ENCODE measurements at places on chromosomes 12 and 14. TPM values are rescaled to one million over a fixed set of nuclear protein-coding genes. Genes with fewer than 3 reads are reported as not detected.

The ACVR1B gene
- total RNA-seq, result 15.0 TPM

The KRT5 gene
- 2.0 TPM for total RNA-seq

The OR4K1 gene
- not detected for total RNA-seq

GRCh38 chr14:39430762-39431415 lies 1.3 kb downstream of the FBXO33 start:
- DNase-seq, result no peak
- peak overlapping the region; percentile 98 for H3K27ac ChIP-seq
- H3K4me3 ChIP-seq, result peak overlapping the region; percentile 85
- no peaks in the 10 kb centered on the region for H3K27me3 ChIP-seq
- no peaks in the 10 kb centered on the region for H3K36me3 ChIP-seq

DNA sequence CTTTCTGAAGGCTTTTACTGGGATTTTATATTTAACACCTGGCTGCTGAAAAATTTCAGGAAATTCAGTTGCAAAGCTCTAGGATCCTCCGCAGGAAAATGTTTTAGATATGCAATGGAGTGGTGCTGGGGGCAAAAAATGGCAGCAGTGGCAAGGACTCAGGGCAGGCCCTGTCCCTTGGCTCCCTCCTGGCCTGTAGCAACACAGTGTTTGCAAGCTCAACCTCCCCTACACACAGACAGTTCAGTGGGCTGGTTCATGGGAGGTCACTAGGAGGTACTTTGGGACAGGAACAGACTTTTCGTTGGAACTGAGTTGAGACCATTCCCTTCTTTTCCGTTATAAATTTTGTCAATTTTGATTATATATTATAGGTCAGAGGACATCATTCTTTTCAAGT lies 270.4 kb downstream of the ADAMTS20 start:
- no peak for DNase-seq
- H3K36me3 ChIP-seq, result no peaks in the 10 kb centered on the region
- no peaks in the 10 kb centered on the region for H3K27me3 ChIP-seq
- no peaks in the 10 kb centered on the region for H3K4me1 ChIP-seq
- H3K4me3 ChIP-seq, result no peak overlapping the region
- H3K27ac ChIP-seq, result no peak overlapping the region

DNA sequence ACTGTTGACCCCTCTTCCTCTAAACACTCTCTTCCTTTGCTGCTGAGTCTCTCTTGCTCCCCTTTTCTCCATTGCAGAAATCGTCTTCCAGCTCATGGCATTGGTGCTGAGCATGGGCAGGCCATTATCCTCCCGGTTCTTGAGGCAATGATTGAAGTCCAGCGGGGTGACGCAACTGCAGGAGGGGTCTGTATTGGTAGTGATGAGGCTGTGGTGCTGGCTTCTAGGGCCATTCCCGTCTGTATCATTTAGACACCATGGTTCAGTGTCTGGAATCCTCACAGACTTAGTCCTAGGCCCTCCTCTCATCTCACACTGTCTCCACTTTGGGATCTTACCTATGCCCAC lies 720 bp upstream of the SLC22A17 start:
- DNase-seq, result no peak
- no peaks in the 10 kb centered on the region for H3K27me3 ChIP-seq
- H3K4me3 ChIP-seq, result no peak overlapping the region
- no peak overlapping the region for H3K27ac ChIP-seq
- no peaks in the 10 kb centered on the region for H3K4me1 ChIP-seq

- no peaks in the 10 kb centered on the region for H3K36me3 ChIP-seq
Measured at GRCh38 chr12:6827982-6828780, at the start of gene P3H3. Gene P3H3 (plus strand): TSS chr12:6828407. CDS start chr12:6828441, 34 bp downstream.

GRCh38 chr14:100241279-100241678 lies 2.3 kb downstream of the YY1 start:
- no peaks in the 10 kb centered on the region for H3K27me3 ChIP-seq
- no peak overlapping the region for H3K4me3 ChIP-seq
- H3K4me1 ChIP-seq, result peaks cover 5% of the 10 kb centered on the region

DNA sequence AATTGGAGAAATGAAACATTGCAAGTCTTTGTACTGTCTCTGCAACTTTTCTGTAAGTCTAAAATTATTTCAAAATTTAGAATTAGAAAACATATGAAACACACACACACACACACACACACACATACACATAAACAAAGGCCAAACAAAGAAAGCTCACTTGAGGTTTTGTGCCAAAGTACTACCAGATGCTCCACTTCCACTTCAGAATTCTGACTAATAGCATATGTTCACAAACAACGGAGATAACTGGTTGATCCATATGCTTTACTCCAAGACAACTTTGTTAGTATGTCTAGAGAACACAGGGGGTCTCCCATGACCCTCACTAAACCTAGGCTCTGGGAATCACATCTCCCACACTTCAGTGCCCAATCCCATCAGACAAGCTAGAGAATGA lies 133.8 kb upstream of the CLEC14A start:
- no peak overlapping the region for H3K4me3 ChIP-seq
- H3K27ac ChIP-seq, result no peak overlapping the region
- no peak for DNase-seq
- no peaks in the 10 kb centered on the region for H3K36me3 ChIP-seq

DNA sequence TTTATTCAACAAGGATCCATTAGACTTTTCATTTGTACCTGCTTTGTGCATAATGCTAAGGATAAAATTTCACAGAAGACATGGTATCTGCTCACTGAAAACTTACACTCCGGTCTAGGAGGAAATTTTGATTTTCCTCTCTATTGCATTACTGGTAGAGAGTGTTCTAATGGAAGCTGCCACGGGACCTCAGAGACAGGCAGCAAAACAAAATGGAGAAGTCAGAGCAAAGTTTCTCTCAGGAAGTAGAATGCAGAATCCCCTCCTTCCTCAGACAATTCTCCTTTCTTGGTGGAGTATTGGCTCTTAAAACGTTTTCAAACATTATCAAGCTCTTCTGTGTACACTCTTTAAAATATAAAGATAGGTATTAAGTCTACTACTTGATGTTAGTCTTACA lies 12.3 kb downstream of the CLEC2B start:
- H3K4me1 ChIP-seq, result no peaks in the 10 kb centered on the region
- no peaks in the 10 kb centered on the region for H3K36me3 ChIP-seq
- no peak for DNase-seq
- no peak overlapping the region for H3K27ac ChIP-seq

GRCh38 chr12:40117818-40118217 lies 11.9 kb upstream of the SLC2A13 start:
- DNase-seq, result no peak
- H3K4me1 ChIP-seq, result no peaks in the 10 kb centered on the region
- no peaks in the 10 kb centered on the region for H3K27me3 ChIP-seq
- no peak overlapping the region for H3K27ac ChIP-seq
- H3K4me3 ChIP-seq, result no peak overlapping the region

DNA sequence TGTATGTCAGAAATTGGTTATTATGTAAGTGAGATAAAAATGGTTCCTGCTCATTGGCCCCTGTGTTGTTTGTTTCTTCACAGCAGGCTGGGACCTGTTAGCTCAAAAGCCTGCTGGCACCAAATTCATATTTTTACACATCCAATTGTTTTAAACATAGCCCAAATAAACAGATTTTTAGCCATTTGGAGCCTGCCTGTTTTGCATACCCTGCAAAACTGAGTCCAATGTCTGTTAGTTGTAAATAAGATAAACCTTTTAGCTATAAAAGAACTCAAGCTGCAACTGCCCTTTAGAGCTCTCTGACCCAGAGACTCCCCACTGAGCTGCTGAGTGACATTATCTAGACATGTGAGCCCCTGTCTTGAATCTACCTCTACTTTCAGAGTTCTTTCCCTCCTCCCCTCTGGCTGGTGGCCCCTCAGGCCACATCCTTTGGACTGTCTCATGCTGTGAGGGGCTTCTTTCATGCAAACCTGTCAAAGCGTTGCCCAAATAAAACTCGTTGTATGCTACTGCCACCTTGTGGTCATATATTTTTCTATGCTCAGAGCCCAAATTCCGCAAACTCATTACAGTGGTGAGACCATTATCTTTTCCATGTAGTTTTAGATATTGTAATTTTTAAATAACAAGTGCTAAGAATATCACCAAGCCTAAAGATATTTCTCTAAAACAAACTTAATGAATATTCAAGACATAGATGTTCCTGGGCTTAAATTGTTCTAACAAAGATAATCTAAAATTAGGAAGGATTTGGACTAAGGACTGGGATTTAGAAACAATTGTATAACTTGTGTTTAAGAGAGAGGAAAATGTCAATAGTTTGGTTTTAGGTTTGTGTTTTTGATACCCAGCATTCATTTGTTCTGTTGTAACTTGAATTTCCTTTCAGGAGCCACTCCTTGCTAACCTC lies 337.9 kb downstream of the AACS start:
- H3K27me3 ChIP-seq, result no peaks in the 10 kb centered on the region
- no peak overlapping the region for H3K27ac ChIP-seq
- no peak overlapping the region for H3K4me3 ChIP-seq
- no peak for DNase-seq
- no peaks in the 10 kb centered on the region for H3K36me3 ChIP-seq

GRCh38 chr14:75877884-75878283 lies 103.9 kb downstream of the TGFB3 start:
- no peaks in the 10 kb centered on the region for H3K27me3 ChIP-seq
- H3K4me3 ChIP-seq, result no peak overlapping the region
- no peak overlapping the region for H3K27ac ChIP-seq
- DNase-seq, result no peak

DNA sequence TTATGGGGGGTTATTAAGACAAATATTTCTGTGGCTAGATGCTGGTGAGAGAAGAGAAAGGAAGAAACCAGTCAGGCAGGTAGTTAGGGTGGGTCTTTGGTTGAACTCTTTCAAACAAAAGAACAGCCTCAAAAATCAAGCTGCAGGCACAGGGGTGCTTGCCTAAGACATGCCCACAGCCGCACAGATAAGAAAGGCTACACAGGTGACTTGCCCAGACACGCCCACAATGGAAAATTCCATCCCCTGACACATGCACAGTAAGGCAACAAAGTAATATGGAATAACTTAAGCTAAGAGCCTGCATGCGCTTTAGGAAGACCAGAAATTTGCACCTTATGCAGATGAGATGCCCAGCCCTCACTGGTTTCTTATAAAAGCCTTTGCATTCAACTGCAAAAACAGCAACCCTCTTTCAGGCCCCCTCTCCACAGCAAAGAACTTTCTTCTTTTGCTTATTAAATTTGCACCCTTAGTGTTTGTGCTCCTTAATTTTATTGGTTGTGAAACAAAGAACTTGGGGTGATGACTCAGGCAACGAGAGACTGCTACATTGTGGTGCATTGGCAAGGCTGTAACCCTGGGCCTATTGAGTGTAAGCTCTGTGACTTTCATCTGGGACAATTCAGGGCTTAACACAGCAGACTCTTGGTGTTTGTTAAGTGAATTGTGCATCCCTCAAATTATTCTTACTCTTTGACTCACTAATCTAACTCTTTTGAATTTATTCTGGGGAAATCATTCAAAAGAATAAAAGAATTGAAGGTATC lies 149.4 kb downstream of the RPAP3 start:
- no peaks in the 10 kb centered on the region for H3K36me3 ChIP-seq
- H3K27ac ChIP-seq, result no peak overlapping the region
- no peaks in the 10 kb centered on the region for H3K27me3 ChIP-seq
- DNase-seq, result no peak
- H3K4me1 ChIP-seq, result no peaks in the 10 kb centered on the region

DNA sequence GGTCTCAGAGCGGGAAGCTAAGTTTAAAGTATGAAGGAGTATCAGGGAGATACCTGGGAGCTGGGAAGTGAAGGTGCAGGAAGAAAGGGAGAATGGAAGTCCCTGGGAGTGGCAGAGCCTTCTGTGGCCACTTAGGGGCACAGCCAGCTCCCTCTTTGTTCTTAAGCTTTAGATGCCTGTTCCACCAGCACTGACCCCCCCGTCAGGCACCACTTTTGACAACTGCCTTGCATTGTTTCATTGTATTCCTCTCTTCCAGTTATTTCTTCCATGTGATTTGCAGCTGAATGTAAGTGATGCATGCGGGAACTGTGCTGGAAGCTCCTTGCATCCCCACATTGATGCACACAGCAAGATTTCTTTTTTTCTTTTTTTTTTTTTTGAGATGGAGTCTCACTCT lies 2.6 kb downstream of the GALNT16 start:
- no peaks in the 10 kb centered on the region for H3K27me3 ChIP-seq
- H3K4me3 ChIP-seq, result no peak overlapping the region
- no peak overlapping the region for H3K27ac ChIP-seq
- no peak for DNase-seq

- H3K4me3 ChIP-seq, result no peak overlapping the region
- H3K4me1 ChIP-seq, result no peaks in the 10 kb centered on the region
- H3K27me3 ChIP-seq, result no peaks in the 10 kb centered on the region
- DNase-seq, result no peak
- H3K36me3 ChIP-seq, result no peaks in the 10 kb centered on the region
Measured at GRCh38 chr12:5177096-5177495, 133.4 kb downstream of the KCNA5 start.

- H3K27me3 ChIP-seq, result no peaks in the 10 kb centered on the region
- no peak for DNase-seq
- no peaks in the 10 kb centered on the region for H3K4me1 ChIP-seq
- H3K27ac ChIP-seq, result no peak overlapping the region
- no peaks in the 10 kb centered on the region for H3K36me3 ChIP-seq
Measured at GRCh38 chr12:78403136-78403535, 461.4 kb upstream of the SYT1 start.

DNA sequence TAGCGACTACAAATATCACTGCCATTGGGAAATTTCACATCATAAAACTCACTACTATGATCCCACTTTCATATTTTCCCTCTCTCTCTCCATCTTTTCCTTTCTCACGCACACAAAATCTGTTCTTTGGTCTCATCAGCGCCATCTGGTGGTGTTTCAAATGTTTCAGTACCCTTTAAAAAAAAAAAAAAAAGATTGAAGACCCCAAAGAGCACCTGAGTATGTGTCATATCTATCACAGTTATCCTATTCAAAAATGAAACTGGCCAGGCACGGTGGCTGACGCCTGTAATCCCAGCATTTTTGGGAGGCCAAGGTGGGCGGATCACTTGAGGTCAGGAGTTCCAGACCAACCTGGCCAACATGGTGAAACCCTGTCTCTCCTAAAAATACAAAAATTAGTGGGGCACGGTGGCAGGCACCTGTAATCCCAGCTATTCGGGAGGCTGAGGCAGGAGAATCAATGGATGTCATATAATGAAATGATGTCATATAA lies 72.4 kb downstream of the TTC9 start:
- no peak overlapping the region for H3K27ac ChIP-seq
- H3K4me3 ChIP-seq, result no peak overlapping the region
- H3K27me3 ChIP-seq, result no peaks in the 10 kb centered on the region
- H3K4me1 ChIP-seq, result no peaks in the 10 kb centered on the region

Measured in uterus (tissue), 4 donors.